Suppressor macrophage treated with lipopolysaccharide for 4 hours (primary cell): ENCODE measurements at places on chromosomes 4 and X.
A peak's percentile ranks its signal among the peaks of the same experiment; 100 is the strongest.

DNA sequence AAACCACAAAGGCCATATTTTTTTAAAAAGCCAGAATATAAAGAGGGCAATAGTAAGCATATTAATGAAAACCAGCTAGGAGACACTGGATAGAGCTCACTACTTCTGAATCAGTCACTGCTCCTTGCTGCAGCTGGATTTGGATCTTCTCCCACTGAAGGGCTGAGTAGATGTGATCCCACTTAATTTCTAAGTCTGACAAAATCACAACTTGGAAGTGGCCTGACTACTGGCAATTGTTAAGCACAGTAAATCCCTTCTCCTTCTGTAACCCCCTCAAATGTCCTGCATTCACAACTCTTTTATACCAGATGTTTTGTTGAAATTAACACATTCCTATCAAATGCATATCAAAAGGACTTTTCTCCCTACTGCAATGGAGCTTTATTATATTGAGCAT is 72.9 kb downstream of the AMMECR1 start:
- no peak for DNase-seq

- no peak for DNase-seq
These were observed 267.8 kb upstream of the INTU start for GRCh38 chr4:127364911-127365310.

GRCh38 chrX:107842715-107843400 is 17.2 kb downstream of the MID2 start:
- no peak for DNase-seq

- no peak for DNase-seq
These were observed 91.3 kb downstream of the SNCA start for GRCh38 chr4:89745708-89746107.

GRCh38 chr4:189177130-189177529 is 763.5 kb upstream of the FRG1 start:
- DNase-seq, result no peak

- no peak for DNase-seq
These were observed 8.0 kb downstream of the SLC7A3 start for GRCh38 chrX:70922774-70923473.

DNA sequence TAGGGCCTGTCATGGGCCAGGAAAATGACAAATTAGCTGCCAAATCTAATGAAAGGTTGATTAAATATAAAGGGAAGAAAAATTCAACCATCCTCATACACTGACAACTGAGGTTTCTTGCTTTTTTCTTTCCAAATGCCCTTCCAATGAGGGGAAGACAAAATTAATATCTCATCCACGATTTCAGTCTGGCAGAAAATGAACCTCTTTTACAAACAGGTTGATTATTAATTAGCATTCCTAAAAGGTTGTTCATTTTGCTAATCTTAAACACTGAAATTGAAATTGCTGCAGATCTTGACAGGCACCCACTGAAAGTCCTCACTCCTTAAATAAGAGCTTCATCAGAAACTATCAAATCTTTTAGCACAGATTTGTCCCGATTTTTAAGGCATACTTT is 45.5 kb downstream of the NPFFR2 start:
- no peak for DNase-seq

DNA sequence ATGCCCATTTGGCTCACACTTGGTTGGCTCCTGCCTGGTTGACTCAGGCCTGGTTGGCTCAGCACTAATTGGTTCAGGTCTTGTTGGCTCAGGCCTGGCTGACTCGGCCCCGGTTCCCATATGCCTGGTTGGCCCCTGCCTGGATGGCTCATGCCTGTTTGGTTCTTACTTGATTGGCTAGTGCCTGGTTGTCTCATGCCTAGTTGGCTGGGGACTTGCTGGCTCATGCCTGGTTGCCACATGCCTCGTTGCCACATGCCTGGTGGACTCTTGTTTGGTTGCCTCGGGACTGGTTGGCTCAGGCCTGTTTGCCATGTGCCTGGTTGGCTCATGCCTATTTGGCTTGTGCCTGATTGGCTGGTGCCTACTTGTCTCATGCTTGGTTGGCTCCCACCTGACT is 103.7 kb downstream of the APOOL start:
- DNase-seq, result no peak

DNA sequence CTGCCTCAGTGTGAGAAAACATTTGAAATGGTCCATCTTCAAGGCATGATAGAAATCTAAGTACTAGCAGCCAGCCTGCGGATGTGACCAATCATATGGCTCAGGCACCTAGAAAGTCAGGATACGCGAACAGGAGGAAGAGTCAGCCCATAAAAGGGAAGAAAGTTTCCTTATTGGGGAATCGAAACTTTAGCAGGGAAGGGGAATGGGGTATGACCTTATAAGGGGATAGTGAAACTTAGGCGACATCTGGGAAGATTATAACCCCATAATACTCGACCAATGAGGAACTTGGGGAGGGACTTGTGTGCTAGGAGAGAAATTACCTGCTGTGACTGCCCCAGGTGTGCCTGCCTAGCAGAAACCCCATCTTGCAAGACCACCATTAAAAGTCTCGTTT is 26.2 kb upstream of the PYURF start:
- DNase-seq, result peak; percentile 12

DNA sequence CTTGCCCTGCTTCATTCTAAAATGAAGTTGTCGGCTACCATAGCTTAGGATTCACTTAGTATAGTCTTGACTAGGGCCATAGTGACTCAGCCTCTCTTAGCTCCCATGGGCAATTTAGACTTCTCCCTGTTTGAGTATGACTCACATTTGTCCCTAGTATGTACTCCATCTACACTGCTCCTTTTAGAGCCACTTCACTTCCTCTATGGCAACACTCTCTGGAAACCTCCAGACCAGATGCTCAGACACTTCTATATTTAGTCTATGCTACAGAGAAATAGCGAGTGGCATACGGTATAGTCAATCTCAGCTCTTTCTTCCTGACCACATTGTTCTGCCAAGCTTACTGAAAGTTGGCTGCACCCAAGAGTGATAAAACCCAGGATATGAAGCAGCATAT is 11.2 kb downstream of the MEPE start:
- peak; percentile 93 for DNase-seq

DNA sequence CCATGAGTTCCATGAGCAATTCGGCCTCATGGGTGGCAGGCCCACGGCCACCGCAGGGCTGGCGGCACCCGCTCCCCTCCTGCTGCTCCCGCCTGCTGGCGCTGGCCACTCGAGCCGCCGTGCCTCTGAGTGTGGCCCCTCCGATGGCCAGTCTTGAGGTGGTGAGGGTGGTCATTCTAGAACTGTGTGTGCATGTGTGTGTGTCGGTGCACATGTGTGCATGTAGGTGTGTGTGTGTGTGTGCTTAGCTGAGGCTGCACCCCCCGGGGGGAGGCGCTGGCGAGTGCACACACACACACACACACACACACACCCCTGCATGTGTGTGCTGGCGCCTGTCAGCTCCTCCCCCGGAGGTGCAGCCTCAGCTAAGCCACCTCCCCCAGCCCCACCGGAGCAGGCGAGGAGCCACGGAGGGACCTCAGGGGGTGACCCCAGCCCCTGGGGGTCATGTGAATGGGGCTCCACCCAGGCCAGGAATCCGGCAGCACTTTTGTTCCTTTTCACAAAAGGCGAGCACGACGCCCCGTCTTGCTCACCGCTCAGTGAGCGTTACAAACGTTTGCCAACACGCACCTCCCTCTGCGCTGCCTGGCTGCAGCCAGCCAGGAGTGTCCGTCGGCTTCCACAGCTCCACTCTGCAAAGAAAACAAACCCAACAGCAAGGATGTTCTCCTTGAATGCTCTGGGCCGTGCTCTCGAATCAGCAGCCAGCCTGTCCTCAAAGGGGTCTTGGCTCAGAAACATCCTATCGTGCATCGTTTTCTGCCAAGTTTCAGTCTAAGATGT is 29.9 kb downstream of the FGFRL1 start:
- no peak for DNase-seq

GRCh38 chrX:141903400-141904155 is at the start of gene MAGEC1:
TSS of gene MAGEC1 (plus strand) at chrX:141903894. CDS start at chrX:141905073, 1,179 bp downstream.
- no peak for DNase-seq

GRCh38 chrX:69264158-69264581 is 98.9 kb upstream of the PJA1 start:
- no peak for DNase-seq

- DNase-seq, result no peak
These were observed 103.3 kb downstream of the TMEM144 start for GRCh38 chr4:158313566-158313965.

DNA sequence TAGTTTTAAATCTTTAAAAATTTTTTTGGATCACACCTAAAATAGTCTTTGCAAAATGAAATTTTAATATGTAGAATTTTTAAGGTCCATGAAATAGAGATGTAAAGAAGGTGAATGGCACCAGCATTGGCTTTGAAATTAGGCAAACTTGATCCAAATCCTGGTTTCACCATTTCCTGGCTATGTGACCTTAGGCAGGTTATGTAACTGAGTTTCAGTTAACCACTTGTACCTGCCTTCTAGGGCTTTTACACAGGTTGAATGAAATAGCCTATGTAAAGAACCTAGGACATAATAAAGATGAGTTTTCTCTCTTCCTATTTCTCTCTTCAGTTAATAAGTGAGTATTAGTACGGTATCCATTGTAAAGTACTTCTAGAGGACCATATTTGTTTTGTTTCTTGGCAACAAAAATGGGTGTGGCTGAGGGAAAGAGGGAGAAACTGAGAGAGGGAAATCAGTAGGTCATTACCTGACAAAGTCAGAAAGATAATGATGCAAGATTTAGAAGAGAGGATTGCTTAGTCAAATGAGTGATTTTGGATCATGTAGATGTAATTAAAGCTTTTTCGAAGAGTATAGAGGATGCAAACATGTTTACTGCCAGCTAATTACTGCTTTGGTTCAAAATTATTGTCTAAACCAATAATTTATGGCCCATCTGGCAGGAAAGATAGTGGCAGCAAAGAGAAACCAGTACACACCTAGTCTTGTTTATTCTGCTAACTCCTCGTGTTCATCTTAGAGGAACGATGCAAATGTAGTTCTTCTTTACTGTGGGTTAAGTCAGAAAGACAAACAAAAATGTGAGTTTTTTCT is 81.9 kb downstream of the PDLIM5 start:
- no peak for DNase-seq

DNA sequence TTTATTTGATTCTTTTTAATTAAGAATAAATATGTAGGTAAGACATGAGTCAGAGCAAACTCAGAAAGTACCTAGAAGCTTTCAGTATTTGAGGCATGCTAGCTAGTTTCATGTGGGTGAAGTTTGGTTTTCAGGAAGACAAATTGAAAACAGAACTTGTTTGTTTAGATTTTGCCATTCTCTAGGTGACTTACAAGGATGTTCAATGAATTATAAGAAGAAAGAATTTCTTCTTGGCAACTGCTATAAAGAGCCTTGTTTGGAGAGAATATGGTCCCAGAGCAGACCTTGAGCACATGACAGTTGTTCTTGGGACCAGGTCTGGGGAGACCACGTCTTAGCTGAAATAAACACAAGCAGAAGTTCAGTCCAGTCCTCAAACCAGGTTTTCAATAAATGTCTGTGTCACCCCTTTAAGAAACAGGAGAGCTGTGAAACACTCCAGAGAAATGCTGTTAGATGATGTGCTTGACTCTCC is 38.0 kb upstream of the IL21 start:
- DNase-seq, result no peak

DNA sequence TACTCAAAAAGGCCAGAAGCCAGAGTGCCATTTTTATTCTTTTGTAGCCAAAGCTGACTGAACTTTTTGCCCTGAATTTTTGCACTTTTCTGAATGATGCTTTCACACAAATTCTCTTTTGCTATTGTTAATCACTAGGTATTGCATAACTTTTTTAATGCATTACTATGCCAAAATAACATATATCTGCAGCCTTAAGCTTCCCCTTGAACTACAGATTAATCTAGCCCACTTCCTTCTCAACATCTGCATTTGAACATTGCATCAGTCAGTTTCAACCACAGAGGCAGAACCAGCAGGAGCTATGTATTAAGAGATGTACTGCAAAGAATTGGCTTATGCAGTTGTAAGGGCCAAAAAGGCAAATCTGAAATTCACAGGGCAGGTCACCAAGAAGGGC is 197.6 kb upstream of the GYPA start:
- peak; percentile 51 for DNase-seq

DNA sequence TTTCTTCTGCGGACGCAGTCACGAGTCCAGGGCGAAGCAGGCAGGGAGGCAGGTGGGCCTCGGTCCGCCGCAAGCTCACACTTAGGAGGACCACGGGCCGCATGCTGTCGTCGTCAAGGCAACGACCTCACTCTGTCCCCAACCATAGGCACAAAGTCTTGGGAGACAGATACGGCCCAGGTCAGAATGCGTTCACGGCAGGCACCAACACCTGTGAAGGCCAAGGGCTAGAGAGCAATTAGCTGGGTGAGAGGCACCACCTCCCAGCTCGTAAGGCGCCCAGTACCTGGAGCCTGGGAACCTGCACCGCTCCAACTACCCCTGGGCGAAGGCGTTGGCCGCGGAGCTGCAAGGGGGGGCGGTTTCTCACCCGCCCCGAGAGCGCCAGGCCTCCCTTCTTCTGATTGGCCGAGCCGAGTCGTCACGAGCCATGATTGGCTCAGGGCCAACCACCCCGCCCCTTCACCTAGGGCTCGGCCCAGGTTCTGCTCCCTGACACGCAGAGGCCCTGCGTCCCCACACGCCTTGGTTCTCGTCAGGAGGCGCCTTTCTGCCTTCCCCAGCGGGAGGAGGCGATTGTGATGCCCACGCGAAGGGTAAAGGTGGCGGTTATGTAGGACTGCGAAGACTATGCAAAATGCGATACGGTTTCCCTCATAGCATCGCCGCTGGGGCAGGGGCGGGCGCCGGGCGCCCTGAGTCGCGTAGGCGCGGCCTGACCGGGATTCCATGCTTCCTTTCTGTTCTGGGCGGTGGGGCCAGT is at the start of gene CDKL2:
Gene CDKL2 (minus strand): TSS at position 355 of the 763 bp plus-strand sequence. CDS start 4,540 bp downstream, outside the sequence.
- DNase-seq, result peak; percentile 67
